T-helper 2 cell (primary cell): ENCODE measurements at places on chromosomes 5 and 9.

GRCh38 chr5:102014371-102014770 lies 281.7 kb downstream of the SLCO4C1 start:
- no peak for DNase-seq

GRCh38 chr9:96215841-96216240 lies 86.1 kb downstream of the HSD17B3 start:
- DNase-seq = no peak

DNA sequence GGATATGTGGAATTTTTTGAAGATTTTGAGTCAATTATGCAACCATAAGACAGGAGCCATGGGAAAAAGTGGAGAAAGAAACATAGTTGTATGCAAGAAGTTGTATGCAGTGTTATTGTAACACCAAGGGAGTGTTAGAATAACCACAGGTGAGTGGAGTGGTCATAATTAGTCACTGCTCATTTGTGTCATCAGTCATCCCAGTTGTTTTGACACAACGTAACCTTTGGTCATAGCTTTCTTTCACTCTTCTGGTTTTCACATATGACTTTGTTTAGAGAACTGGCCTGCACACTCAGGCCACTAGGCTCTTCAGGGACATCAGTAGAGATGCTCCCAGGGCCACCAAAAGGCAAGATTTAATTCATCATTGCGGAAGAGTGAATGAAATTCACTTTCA lies 158.7 kb upstream of the HMHB1 start:
- DNase-seq = no peak

DNA sequence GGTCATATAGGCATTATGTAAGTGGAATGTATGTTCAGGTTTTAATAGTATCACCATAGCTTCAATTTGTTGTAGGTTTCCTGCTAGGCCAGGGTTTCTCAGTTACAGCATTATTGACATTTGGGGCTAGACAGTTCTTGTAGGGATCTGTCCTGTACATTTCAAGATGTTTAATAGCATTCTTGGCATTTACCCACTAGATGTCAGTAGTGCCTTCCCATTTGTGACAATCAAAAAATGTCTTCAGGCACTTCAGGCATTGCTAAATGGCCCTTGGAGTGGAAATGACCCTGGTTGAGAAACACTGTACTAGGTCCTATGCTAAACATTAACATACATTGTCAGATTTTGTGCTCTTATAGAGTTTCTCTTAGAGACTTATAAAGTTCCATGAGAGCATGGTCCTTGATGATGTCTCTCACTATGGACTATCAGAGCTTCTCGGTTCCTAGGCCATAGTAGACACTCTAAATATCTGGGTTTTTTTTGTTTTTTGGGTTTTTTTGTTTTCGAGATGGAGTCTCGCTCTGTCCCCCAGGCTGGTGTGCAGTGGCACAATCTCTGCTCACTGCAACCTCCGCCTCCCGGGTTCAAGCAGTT lies 1.4 kb downstream of the KIF20A start:
- no peak for DNase-seq

DNA sequence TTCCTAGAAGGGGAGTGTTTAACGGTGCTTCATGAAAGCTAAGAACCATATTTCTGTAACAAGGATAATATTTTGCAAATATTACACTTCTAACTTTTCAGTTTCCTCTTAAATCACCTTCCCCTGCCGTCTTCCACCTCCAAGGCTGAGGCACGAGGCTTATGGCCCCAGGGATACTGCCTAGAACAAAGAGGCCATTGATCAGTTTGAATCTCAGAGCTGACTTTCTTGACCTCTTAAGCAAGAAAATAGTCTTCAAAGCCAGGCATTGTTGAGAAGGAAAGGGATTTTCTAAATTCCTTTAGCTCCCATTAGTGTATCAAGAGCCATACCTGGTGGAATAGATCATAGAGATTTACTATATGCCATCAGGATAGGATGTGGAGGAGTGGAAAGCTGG lies 566.2 kb downstream of the BNC2 start:
- no peak for DNase-seq

DNA sequence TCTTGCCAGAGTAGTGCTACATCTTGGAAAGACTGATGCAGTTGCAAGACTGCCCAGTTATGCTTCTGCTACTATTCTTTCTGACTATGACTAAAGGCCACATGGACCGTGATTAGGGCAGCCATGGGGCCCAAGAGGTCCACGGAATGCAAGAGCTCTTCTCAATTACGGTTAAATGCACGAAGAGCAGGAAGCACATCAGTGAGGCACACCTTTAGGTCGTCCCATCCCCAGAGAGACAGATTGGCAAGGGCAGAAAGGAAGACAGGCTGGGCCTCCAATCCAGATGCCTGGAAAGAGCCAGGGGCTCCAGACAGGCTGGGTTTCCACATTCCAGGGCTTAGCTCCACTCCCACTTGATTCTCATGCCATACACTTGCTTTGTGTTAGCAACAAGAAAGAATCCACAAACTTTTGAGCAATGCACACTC lies 132.3 kb upstream of the SLIT3 start:
- DNase-seq = no peak
